ENCODE measurements at places on chromosomes 1 and 21.

- DNase-seq = no peak
Measured at GRCh38 chr1:226708342-226708780, 30.7 kb downstream of the ITPKB start.

GRCh38 chr1:193111641-193112090 lies 6.5 kb upstream of the GLRX2 start:
- no peak for DNase-seq

DNA sequence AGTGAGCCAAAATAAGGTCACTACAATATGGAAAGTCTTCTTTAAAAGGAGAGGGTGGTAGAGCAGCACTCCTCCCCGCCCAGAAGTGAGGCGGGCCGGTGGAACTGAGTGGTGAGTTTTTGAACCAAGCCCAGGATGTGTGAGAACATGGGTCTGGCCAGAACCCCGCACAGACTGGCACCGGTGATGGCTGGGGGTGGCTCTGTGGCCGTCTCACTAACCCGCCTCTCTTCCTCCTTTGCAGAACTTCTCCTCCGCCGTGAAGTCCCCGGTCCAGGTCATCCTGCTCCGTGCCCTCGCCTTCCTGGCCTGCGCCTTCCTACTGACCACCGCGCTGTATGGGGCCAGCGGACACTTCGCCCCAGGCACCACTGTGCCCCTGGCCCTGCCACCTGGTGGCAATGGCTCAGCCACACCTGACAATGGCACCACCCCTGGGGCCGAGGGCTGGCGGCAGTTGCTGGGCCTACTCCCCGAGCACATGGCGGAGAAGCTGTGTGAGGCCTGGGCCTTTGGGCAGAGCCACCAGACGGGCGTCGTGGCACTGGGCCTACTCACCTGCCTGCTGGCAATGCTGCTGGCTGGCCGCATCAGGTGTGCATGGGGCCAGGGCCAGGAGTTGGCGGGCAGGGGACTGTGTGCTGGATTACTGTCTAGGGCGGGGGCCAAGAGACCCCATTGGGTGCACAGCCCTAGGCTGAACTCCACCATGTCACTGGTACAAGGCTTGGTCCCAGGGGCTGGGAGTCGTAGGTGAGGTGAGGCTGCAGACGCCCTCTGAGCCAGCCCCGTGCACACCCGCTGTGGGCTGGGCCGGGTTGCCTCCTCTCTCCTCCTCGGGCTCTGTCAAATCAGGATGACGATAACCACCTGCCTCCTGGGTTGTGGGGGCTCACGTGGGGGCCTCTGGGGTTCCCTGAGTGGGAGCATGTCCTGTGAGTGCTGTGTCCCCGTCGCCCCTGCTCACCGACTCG lies 12.4 kb downstream of the TMEM201 start:
- no peak for DNase-seq

GRCh38 chr1:6028042-6028850 lies 17.4 kb upstream of the KCNAB2 start:
- no peak for DNase-seq

DNA sequence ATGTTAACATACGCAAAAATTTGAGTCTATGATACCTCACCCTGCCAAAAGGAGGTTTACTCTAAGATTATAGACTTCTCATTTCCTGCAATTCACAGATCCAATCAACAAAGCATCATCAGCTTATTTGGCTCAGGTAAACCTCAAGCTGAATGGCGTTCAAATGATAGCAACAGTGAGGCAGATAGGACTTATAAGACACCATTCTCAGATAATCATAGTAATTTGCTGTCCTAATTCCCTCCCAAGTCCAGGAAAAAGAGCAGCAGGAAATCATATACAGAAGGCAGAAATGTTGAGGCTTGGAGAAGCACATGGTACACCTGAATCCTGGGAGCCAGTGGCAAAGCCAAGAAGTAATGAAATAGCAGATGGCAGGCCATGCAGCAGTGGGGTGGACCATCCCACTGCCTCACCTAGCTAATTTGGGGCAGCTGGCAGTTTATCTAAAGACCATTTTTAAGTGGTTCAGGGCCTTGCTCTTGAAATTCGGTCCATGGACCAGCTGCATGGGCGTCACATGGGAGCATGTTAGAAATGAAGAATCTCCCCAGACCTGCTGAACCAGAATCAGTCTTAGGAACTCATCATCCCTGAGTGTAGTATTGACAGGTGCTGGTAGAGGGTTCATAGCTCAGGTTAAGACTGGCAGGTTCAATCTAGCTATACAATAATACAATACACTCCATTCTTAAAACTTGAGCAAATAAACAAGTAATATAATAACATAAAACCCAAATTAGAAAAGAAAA lies 57.7 kb downstream of the ASTN1 start:
- no peak for DNase-seq

GRCh38 chr1:11328444-11328843 lies 55.4 kb downstream of the UBIAD1 start:
- DNase-seq = no peak

DNA sequence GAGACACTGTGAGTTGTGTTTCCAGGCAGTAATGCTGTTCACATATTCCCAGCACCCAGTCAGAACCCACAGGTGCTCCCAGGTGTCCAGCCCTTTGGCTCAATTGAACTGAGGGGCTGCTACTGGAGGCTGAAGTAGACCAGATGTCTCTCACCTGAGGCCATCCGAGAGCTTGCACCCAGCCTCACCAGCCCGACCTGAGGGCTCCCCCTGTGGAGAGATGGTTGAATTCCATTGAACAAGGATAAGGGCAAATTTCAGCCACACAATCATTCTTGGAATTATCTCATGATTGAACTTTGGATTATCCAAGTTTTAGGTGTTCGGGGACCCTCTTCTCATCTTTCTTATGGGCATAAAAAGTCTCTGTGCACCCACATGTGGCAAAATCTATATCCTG lies 52.1 kb downstream of the OBSCN start:
- no peak for DNase-seq

DNA sequence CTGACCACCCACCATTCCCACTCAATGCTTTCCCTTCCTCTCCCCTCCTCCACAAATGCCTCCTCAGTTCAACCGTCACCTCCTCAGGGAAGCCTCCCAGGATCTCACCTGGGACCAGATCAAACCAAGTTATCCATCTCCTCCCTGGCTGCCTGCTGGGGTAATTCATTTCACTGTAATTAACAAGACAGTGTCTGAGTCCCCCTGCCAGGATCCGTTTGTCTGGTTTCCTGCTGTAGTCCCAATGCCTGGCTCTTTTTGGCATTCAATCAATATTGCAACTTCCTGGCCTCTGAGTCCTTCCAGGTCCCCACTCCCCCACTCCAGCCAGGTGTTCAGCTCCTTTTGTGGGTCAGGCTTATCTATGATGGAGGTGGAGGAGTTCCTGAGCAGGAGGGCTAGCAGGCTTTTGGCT lies 687.7 kb downstream of the PTPRU start:
- no peak for DNase-seq

GRCh38 chr1:189851806-189852367 lies 625.8 kb downstream of the BRINP3 start:
- no peak for DNase-seq

GRCh38 chr1:66033781-66034180 lies 241.1 kb downstream of the PDE4B start:
- no peak for DNase-seq

GRCh38 chr1:60765204-60765603 lies 317.2 kb upstream of the NFIA start:
- DNase-seq = no peak

DNA sequence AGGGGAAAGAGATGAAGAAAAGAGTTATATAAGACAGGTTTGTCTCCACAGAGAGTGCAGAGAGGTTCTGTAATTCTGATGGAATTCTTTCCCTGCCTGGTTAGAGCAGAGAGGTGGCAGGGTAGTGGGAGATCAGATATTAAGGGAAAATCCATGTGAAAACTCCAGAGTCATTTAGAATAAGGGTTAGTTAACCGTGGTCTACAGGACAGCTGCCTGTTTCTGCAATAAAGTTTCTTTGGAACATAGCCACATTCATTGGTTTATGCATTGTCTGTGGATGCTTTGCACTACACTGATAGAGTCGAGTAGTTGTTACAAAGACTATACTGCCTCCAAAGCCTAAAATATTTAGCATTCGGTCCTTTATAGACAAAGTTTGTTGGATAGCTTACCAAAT lies 55.6 kb downstream of the LRRC8D start:
- no peak for DNase-seq

DNA sequence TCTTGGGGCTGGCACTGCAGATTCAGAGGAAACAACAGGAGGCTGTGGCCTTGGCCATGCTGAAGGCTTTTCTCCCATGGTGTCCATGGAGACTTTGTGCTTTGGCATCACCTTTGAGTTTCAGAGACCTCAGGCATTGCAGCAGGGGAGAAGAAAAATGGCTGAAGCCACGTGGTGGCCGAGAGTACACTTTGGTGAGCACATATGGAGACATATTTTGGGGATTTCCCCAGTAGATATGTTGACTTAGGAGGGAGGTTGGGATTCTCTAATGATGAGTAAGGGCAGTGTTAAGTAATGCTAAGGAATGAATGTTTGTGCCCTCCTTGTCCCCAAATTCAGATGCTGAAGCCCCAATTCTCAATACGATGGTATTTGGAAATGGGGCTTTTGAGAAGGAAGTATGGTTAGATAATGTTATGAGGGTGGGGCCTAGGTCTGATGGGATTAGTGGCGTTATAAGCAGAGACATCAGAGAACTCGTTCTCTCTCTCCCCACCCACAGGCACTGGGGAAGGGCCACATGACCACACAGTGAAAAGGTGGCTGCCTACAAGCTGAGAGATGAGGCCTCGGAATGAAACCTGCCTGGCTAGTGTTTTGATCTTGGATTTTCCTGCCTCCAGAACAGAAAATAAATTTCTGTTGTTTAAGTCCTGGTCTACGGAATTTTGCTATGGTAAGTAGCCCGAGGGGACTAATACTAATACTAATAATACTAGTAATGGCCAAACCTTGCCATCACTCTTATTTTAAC lies 98.6 kb downstream of the TBX19 start:
- DNase-seq = no peak

- peak; percentile 77 for DNase-seq
Measured at GRCh38 chr1:201539561-201540431, 869 bp downstream of the NAV1 start.

GRCh38 chr1:3352952-3353331 lies 101.5 kb upstream of the ARHGEF16 start:
- no peak for DNase-seq

DNA sequence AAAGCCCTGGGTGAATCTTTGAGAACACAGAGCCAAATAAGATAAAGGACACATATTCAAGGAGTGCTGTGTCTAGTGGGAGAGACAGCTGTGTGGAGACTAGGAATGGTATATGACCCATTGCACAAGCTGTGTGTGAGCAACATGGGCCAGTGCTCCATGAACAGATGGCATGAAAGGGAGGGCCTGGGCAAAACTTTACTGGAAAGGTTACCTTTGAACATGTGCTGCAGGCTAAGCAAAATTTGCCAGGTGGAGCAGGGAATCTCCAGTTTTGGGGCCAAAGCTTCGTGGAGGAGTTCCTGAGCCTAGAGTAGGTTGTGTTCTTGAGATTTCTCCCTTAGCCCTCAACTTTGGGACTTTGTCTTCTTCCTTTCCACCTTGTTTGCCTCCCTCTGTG lies 446.1 kb upstream of the PROX1 start:
- no peak for DNase-seq

DNA sequence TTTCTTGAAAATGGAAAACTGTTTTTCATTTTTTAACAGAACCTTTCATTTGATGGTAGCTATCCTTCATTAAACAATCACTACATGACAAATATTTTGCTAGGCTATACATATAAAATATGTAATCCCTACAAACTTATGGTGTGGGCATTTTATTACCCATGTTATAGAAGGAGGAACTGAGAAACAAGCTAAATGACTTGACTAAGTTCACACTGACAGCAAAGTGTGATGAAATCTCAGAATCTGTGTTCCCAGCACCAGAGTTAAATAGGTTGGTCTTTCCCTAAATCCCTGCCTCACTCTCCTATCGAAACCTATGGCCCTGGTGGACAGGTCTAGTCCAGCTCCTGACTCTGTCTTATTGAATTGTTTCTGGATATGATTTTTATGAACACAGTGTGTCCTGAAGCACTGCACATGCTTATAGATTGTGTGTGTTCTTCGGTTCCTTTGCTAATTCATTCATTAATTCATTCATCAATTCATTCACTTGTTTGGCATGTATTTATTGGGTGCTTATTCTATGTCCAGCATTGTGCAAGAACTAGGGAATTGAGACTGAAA lies 301.0 kb downstream of the GRIK1 start:
- no peak for DNase-seq

- DNase-seq = no peak
Measured at GRCh38 chr1:77948841-77949424, 29.9 kb downstream of the FUBP1 start.

- DNase-seq = no peak
Measured at GRCh38 chr1:86583593-86583992, 36.7 kb downstream of the CLCA4 start.

DNA sequence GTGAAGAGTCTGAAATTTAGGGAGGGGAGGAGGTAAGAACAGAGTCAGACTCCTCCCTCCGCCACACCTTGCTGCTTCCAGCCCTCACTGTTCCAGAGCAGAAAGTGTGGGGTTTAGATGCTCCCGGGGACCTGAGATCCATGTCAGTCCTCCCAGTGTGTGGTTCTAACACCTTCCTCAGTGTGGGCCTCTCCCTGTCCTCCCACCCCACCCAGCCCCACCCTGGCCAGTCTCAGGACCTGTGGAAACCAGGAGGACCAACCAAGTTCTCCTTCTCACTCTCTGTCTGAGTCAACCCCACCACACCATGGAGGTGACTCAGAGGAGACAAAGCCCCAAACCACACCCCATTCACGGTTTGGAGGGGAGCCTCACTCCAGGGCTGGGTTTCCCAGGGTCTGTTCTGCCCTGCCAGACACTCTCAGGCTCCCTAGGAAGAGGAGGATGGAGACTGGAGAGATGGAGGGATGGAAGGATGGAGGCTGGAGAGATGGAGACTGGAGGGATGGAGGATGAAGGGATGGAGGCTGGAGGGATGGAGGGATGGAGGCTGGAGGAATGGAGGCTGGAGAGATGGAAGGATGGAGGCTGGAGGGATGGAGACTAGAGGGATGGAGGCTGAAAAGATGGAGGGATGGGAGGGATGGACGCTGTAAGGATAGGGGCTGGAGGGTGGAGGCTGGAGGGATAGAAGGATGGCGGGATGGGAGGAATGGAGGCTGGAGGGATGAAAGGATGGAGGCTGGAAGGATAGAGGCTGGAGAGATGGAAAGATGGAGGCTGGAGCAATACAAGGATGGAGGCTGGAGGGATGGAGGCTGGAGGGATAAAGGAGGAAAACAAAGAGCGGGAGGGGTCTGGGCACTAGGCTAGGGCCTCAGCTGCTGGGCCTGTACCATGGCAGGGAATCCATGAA lies 100.9 kb upstream of the RUNX3 start:
- no peak for DNase-seq

DNA sequence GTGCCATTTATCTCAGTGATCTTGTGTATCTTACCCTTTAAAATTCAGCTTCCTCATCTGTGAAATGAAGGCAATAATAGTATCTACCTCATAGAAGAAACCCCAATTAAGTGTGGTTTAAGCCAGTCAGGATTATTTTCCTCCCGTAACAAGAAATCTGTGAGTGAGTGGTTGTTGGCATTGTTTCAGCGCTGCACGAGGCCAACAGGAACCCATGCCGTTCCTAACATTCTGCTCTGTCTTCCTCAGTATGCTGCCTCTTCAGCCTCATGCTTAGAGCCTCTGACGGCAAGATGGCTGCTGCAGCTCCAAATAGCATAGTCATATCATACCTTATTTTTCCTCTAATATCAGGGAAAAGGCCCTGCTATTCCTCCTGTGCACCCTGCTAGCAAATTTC lies 289.7 kb downstream of the TM2D1 start:
- DNase-seq = no peak
